ENCODE measurements at places on chromosomes 12 and 14.

DNA sequence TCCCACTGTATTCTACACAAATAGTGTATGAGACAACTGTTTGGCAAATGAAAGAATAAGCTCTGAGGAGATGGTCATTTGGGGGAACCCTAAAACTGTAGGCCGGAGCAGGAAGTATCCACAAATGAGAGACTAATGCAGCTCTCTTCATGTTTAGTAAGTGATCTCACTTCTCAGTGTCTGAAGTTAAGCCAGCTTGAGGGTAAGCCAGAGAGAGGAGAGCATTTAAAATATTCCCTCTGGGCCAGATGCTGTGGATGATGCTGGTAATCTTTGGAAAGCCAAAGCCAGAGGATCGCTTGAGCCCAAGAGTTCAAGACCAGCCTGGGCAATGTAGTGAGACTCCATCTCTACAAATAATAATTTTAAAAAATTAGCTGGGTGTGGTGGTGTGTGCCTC is 130.6 kb upstream of the SINHCAF start:
- no peak for DNase-seq

DNA sequence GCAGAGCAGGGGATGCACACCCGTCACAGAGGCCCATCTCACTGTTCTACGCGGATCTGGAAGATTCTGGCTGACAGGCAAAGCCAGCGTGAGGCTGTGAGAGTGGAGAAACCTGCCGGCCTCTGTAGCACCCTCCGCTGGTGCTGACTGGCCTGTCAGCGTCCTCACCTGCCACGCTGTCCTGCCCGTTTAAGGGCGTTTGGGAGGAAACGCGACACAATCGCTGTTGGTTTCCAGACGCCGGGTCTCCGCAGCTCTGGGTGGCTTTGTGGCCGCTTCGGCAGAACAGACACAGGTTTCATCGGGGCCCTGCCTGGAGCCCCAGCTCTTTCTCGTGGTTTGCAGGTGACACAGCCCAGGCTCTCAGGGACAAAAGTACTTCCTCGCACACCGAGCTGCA is 70.6 kb downstream of the NOC4L start:
- DNase-seq = no peak

- no peak for DNase-seq
These were observed 139.9 kb downstream of the TTC7B start for GRCh38 chr14:90676356-90676755.

- no peak for DNase-seq
These were observed 13.2 kb downstream of the OTX2 start for GRCh38 chr14:56797003-56797568.

DNA sequence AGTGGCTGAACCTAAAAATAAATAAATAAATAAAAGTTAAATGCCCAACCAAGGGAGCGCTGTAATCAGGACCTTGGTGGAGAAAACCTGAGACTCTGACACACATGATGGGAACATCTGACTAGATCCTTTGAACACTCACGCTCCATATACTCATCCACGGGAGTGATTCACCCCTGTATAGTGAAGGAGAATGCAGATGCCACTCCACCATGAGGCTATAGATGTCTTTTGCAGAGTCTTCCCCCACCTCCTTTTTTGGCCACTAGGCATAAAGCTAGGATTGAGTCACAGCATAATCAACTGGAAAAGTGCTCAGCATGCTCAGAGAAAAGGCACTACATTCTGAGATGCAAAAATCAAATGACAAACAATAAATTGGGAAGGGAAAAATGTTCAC is 19.0 kb downstream of the ADAM20 start:
- DNase-seq = no peak

- no peak for DNase-seq
These were observed 63.1 kb upstream of the FGD4 start for GRCh38 chr12:32336261-32336660.

- DNase-seq = no peak
These were observed 46.6 kb upstream of the ZDHHC17 start for GRCh38 chr12:76717314-76717713.

DNA sequence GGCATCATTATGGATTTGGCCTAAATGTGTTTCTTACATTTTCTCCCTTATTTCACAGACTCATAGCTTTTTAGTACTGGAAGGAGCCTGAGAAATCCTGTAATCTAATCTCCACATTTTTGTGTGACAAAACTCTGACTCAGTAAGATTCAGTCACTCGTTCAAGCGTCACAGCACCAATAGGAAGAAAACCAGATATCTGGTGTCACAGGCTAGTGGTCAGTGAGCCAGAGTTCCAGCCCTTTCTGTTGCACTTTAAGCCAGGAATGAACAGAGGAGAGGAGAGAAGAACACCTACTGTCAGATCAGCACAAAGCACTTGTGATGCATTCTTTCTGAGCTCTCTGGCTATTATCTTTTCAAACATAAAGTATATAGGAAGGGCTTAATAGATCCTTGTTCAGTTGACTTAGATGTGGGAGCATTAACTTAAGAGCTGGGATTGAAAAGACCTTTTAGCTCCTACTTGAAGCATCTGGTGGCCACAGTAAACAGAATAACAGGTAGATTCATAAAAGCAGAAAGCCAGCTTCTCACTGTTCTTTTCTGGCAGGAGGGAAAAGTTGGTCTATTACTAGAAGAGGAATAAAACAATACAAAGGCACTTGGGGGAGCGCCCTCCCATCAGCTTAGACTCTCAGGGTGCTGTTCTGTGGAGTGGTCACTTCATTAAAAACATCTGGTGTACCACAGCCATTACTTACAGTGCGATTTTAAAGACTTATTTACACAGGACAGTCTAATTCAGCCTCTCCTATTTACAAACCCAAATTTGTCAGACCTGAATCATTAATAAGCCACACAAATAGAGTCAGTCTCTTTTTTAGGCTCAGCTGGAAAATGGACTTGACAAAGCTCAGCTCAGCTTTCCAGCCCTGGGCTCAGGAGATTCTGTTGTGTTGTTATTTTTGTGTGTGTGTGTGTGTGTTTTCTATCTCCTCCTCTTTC is 12.2 kb upstream of the NID2 start:
- DNase-seq = no peak

GRCh38 chr12:50212071-50212467 is 44.9 kb upstream of the CERS5 start:
- DNase-seq = no peak

DNA sequence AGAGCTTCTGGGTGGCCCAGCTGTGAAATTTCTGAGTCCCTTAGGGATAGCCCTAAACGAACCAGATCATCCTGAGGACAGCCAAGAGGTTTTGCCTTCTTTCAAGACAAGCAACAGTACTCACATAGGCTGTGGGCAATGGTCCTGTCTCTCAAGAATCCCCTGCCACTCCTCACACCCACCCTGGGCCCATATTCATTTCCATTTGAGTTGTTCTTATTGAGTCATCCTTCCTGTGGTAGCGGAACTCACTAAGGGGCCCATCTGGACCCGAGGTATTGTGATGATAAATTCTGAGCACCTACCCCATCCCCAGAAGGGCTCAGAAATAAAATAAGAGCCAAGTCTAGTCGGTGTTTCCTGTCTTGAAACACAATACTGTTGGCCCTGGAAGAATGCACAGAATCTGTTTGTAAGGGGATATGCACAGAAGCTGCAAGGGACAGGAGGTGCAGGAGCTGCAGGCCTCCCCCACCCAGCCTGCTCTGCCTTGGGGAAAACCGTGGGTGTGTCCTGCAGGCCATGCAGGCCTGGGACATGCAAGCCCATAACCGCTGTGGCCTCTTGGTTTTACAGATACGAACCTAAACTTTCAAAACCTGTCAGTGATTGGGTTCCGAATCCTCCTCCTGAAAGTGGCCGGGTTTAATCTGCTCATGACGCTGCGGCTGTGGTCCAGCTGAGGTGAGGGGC is 38.9 kb downstream of the DAD1 start:
- DNase-seq = no peak

DNA sequence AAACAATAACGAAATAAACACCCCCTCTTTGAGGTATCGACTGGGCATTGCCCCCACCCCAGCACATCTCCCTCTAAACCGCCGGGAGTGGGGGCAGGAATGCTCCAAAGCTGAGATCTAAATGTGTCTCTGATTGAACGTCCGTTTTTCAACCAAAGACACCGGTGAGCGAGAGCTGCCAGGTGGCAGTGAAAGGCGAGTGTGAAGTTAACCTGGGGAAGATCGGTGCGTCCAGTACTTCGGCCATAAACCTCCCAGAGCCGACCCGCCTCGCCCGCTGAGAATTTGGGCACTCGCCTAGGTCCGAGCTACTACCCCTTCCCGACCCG is 625 bp downstream of the ANGEL1 start:
- no peak for DNase-seq

- no peak for DNase-seq
These were observed 67.0 kb downstream of the ANKRD9 start for GRCh38 chr14:102442241-102443211.
